ENCODE measurements at places on chromosomes 13 and 19. TPM values are rescaled to one million over a fixed set of nuclear protein-coding genes. Genes with fewer than 3 reads are reported as not detected.
A peak's percentile ranks its signal among the peaks of the same experiment; 100 is the strongest.

GRCh38 chr19:10270616-10271394 is at the start of gene ICAM1:
Gene ICAM1 (plus strand): TSS chr19:10271120. CDS start chr19:10271160, 40 bp downstream.
- peak; percentile 83 for DNase-seq

DNA sequence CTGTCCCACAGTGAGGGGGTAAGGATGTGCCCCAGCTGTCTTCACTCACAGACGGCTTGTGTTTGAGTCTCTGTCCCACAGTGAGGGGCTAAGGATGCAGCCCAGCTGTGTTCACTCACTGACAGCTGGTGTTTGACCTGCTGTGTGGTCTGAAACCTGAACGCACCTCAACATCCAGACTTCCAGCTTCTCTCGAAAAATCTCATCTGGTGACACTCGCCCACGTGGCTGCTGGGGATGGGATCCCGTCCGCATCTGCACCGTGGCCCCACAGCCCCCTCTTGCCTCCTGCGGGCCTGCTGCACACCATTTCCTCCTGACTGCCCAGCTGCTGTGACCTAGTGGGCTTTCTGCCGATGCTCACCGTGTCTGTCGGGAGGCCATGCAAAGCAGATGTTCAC is 27.3 kb downstream of the CHAF1A start:
- no peak for DNase-seq

CYP2B6 gene
- not detected for total RNA-seq

GRCh38 chr13:100517135-100517534 is 71.5 kb downstream of the GGACT start:
- peak; percentile 70 for DNase-seq

Data from body of pancreas (tissue), 4 donors.